Cortex of kidney (tissue), 1 donor: ENCODE measurements at places on chromosomes 2 and 18.

DNA sequence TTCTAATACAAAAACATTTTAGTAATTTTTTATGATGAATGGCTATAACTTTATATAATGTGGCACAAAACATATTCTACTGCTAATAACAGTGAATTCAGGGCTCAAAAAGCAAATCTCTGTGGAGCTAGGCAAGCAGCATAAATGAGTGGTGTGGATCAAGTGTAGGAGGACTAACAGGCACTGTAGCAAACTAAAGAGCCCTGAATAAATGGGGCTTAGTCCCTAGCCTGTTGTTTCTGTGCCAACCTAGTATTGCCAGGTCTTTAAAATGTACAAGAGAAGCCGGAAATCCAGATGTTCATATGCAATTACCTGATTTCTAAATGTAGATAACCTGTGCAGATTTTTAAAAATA is 18.5 kb downstream of the REL start:
- DNase-seq: no peak

DNA sequence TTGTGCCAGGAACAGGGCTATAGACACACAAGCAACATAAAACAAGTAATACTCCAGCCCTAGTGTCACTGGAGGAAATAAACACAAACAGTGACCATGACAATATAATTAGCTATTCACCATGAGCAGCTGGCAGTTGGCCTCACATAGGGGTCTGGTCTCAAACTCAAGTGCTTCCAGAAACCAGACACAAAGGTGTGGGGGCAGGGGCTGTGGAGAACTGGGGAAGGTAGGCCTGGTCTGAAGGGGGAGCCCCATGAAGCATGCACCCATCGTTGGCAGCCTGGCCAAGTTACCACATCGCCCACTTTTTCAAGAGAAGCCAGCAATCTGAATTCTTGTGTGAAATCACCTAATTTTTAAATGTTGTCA is 49.5 kb upstream of the SP3 start:
- DNase-seq: no peak

- no peak for DNase-seq
These were observed 157.6 kb downstream of the FAM210A start for GRCh38 chr18:13568443-13569392.

- no peak for DNase-seq
These were observed 31.5 kb downstream of the TMEM37 start for GRCh38 chr2:119463136-119463535.

- no peak for DNase-seq
These were observed 32.1 kb upstream of the NCKAP5 start for GRCh38 chr2:133600266-133600928.

- DNase-seq: no peak
These were observed 7.0 kb downstream of the INHBB start for GRCh38 chr2:120352696-120353590.

DNA sequence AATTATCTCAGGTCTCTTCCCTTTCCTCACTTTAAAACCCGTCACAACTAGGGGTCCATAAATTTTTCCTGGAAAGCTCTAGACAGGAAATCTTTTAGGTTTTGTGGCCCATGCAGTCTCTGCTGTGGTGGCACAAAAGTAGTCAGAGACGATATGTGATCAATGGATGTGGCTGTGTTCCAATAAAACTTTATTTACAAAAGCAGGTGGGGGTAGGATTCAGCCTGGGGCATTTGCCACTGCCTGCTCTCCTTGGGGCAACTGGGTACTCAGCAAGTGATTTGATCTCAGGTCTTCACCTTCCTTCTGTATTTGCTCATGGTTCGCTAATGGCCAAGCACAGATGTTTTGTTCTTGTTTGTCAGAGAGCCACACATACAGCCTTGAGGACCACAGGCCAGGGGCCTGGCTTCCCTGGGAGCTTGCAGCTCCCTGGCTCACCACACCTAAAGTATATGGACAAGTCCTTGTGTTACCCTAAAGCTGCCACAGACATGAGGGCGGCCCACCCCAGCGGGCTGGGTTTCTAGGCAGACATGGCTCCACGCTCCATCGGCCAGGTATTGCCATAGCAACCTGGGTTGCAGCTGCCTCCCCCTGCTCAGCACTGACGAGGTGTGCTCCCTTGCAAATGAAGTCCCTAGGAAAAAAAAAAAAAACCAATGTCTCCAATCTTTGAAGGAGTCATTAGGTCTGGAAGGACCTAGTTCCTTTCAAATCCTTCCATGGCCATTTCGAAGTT is 89.7 kb upstream of the YWHAQ start:
- DNase-seq: no peak

DNA sequence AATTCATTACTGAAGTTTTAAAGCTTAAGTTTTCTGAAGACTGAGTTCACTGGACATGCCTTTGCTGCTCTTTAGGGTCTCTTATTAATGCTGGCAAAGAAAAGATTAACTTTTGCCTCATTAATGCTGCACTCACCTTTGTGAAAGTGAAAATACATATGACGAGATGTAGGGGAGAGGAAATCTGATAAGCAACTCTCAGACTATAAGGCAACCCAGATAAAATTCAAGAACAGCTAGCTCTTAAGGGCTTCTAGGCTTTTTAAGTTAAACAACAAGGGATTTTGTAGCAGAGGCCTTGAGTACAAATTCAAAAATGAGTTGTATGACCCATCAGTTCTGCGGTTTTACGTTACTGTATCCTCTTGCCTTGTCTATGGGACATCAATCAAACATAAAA is 143.7 kb downstream of the USP34 start:
- no peak for DNase-seq

DNA sequence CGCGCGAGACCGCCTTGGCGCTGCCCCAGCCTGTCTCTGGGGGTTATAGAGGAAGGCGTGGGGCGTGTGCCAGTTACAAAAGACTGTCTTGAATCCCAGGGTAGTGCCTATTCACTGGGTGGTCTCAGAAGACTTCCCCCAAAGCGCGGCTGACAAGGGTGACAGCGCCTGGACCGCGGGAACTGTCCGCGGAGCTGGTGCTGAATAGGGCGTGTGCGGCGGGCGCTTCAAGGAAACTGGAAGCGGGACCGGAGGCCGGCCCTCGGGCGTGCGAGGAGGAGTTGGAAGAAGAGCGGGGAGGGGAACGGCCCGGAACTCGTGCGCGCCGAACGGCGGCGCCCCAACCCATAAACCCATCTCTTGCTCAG is 2.3 kb downstream of the EGR4 start:
- DNase-seq: no peak
